Activated T-cell treated with anti-CD3 and anti-CD28 coated beads, Interleukin-2, amount 50 U/mL, for 48 hours (primary cell): ENCODE measurements at places on chromosomes 2 and 18.

DNA sequence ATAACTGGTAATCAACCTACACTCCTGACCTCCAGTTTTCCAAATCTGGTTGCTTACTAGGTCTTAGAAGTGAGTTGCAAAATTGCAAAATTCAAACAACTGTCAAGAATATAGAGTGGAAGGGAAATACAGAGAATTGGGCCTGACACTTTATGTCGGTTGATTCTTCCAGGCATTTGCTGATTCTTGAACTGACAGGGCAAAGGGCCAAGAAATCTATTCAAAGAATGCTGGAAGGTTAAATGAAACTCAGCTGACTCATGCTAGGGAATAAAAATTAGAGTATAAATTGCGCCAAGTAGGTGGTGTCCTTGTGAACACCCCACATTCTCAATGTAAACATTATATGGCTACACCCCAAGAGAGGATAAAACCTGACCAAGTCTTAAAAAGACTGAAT is 21.5 kb upstream of the ZSCAN30 start:
- no peak for DNase-seq

DNA sequence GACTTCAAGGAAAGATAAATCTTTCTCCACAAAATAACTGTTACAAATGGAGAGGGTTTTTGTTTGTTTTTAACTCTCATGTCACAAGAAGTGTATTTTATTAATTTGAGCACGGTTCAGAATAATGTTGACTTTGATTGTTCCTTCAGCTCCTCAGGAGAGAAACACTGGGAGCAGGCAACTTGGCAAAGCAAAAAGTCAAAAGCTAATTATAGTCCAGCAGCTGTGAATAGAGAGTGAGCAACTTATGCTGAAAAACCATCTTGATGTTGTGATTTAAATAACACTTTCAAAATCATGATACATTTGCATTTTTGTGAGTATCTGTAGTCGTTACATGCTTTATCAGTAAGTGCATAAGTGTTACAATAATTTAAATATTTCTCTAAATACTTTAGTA is 37.5 kb upstream of the TTN start:
- no peak for DNase-seq

GRCh38 chr2:167335541-167335992 is 447.3 kb downstream of the XIRP2 start:
- DNase-seq = no peak

- DNase-seq = no peak
Measured at GRCh38 chr2:189297446-189297845, 117.9 kb upstream of the COL5A2 start.

DNA sequence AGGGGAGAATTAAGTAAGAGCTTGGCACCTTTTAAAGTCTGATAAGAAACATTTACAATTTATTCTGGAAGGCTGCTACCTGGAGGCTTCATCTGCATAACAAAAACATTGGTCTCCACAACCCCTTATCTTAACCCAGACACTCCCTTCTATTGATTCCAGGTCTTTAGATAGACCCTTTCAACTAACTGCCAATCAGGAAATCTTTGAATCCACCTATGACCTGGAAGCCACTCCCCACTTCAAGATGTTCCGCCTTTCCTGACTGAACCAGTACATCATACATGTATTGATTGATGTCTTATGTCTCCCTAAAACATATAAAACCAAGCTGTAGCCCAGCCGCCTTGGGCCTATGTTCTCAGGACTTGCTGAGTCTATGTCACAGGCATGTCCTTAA is 289.4 kb downstream of the AGPS start:
- DNase-seq = no peak

GRCh38 chr18:58730618-58731017 is 59.4 kb downstream of the MALT1 start:
- DNase-seq = no peak

- DNase-seq = no peak
Measured at GRCh38 chr18:9174302-9174701, 37.7 kb downstream of the ANKRD12 start.

DNA sequence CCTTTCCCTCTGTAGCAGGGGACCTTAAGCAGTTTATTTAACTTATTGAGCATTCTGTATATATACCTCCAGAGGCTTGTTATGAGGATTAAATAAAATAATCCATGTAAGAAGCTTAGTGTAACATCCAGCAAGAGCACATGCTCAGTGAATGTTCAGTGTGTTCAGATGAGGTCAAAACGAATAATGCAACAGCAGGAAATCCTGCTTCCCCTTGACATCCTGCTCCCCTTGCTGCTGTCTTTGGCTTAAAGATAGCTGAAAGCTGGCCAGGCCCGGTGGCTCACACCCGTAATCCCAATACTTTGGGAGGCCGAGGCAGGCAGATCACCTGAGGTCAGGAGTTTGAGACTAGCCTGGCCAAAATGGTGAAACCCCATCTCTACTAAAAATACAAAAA is 68.7 kb downstream of the COL4A4 start:
- DNase-seq = no peak

- DNase-seq = no peak
Measured at GRCh38 chr2:110113961-110114591, 1.5 kb downstream of the MALL start.

- DNase-seq = no peak
Measured at GRCh38 chr2:151437630-151438029, 27.9 kb downstream of the RIF1 start.

- no peak for DNase-seq
Measured at GRCh38 chr2:239519921-239520585, 119.2 kb upstream of the HDAC4 start.

- no peak for DNase-seq
Measured at GRCh38 chr2:29063646-29064345, 10.5 kb downstream of the PCARE start.

DNA sequence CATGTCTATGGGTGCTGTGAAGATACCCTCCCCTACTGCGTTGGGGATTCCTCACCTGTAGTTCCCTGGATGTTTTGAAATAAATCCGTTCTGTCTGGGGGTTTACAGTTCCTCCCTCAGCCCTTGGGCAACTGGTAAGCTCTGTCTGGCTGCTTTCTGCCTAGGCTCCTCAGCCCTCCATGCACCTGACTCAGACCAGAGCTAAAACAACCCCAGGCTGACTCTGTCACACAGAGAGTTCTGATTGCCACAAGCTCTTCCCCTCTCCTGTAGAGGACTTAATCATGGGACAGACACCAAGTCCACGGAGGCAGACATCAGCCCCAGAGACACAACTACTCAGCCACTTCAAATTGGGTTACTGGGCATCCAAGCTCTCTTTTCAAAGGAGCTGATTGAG is 6.3 kb downstream of the VIT start:
- no peak for DNase-seq

- no peak for DNase-seq
Measured at GRCh38 chr2:213703406-213704098, 419.3 kb downstream of the SPAG16 start.

DNA sequence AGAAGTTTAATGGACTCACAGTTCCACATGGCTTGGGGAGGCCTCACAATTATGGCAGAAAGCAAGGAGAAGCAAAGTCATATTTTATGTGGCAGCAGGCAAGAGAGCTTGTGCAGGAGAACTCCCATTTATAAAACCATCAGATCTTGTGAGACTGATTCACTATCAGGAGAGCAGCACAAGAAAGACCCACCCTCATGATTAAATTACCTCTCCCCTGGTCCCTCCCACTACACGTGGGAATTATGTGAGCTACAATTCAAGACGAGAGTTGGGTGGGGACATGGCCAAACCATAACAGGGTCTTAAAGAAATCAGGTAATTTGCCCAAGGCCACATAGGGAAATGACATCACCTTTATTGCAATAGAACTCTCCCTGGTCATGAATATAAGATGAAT is 1073.3 kb upstream of the ACVR2A start:
- no peak for DNase-seq

GRCh38 chr2:202682274-202682673 is 47.5 kb downstream of the FAM117B start:
- DNase-seq = no peak

- no peak for DNase-seq
Measured at GRCh38 chr2:5236249-5236648, 455.9 kb upstream of the SOX11 start.

DNA sequence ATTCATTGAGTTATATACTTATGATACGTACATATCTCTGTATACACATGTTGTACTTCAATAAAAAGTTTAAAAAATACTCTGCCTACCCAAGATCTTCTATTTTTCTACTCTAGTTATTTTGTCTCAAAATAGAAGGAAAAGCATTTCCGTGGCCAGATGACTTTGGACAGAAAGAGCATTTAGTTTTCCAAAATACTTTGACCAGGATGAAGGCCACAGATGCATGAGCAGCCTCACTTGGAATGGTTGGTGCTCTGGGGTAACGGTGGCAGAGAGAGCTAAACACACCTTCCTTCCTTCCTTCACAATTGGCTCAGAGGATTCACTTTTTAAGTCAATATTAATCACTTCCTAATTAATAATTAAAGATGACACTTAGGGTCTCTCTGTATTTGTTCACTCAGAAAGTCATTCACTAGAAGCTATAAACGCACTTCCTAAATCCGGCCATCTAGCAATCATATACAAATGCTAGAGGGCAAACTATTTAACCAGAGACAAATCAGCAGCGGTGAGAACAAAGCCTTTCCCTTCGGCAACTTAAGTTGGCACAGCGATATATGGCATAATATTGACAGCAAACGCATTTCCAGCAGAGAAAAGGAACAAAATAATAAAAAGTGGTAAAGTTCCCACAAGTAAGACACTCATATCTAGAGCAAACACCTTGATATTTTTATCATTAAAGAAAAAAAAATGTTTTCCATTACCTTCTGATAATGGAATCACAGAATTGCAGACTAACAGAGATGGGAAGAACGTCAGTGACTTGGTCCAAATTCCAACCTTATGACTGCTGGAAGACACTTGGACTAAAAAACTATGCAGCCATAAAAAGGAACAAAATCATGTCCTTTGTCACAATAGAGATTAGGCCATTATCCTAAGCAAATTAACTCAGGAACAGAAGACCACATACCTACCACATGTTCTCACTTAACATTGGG is 55.9 kb upstream of the NARS1 start:
- no peak for DNase-seq

- DNase-seq = no peak
Measured at GRCh38 chr2:36059691-36060090, 295.9 kb upstream of the CRIM1 start.

GRCh38 chr2:53058526-53058925 is 709.1 kb upstream of the CHAC2 start:
- DNase-seq = no peak

GRCh38 chr2:10865841-10866240 is 45.9 kb upstream of the KCNF1 start:
- DNase-seq = no peak

- DNase-seq = no peak
Measured at GRCh38 chr2:50791271-50791670, 240.7 kb downstream of the NRXN1 start.

DNA sequence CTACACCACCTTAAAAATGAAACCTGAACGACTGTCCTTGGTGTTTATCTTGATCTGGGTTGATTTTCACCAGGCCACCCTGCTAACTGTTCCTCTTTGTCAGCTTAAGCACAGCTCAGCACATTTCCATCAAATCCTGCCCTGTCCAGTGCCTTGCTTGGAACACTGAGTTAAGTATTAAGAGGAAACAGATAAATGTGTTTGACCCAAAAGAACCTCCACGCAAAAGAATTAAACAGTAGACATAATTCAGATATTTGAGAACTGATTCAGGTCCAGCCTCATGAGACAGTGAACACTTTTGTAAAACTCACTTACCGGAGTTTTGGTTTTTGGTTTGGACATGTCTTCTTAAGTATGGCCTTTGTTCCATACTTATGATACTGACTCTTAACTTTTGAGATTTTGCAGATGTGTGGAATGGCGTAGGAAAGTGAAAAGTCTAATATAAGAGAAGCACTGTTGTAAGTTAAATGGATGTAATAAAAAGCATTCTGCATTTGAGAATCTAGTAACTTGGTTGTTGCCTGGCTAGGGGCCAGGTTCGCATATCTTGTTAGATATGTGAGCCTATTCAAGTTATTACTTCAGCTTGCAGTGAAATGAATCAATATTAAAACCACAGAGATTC is 88.9 kb upstream of the SERPINE2 start:
- DNase-seq = no peak

DNA sequence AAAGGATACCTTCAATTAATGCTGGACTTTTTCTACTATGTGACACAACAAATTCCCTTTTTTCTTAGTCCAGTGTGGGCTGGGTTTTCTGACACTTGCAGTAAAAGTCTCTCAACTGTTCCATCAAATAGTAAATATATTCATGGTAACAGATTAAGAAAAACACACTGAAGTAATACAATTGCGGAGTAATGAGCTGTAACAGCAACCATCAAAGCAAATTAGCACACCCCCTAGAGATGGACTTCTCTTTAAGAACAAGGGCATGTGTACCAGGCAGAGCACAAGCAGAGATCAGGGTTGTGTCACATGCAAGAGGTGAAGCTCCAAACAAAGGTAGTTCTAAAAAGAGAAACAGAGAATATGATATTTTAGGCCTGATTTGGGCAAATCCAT is 72.7 kb upstream of the CHRNA1 start:
- no peak for DNase-seq

- DNase-seq = peak; percentile 31
Measured at GRCh38 chr2:47907039-47907781, 912 bp upstream of the FBXO11 start.

DNA sequence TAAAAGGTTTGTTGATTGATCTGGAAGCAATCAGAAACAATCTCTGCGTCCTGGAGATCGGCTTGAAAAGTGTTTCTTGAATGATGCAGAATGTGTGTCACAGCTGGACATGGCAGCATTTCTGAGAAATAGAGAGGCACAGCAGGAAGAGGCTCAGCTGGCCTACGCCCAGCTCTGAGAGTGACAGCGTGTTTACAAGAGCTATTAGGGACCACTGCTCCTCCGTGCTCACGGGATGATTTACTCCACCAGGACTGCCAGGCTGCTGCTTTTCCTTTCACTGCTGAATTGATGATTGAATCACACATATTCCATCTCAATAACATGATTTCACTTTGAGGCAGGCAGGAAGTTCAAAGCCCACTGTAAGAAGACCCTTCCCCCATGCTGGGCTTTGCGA is 62.8 kb downstream of the GALNT14 start:
- no peak for DNase-seq
